ENCODE measurements at places on chromosomes 3 and 15.

- no peak for DNase-seq
Measured at GRCh38 chr3:43905157-43905556, 214.4 kb downstream of the ABHD5 start.

GRCh38 chr15:97168704-97169475 is 791.6 kb upstream of the ARRDC4 start:
- no peak for DNase-seq

- no peak for DNase-seq
Measured at GRCh38 chr3:46576879-46577278, 10.8 kb upstream of the LRRC2 start.

- no peak for DNase-seq
Measured at GRCh38 chr3:72153477-72154314, 368.7 kb upstream of the PROK2 start.

DNA sequence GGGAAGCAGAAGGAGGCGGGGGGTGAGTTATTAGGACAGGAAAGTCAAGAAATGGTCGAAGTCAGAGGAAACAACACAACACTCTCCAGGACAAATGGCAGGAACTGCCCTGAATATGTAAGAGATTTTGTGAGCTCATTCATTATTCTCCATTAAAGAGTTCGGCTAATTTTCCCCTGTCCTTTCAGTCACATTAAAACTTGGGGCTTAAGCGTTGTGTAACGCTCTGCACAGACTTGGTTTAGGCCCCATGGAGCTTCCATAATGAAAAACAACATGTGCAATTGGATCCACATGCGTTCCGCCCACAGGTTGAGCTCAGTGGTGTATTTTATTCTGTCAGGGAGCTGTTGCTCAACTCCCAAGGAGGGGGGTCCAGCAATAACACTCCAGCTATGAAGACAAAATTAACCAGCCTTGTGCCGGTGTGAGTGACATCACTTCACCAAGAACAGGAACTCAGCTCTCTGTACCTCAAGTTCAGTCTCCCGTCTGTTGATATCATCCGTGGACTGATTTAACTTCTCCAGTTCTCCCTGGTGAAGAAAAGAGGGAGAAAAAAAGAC is 2.3 kb downstream of the SH3BP5 start:
- DNase-seq: no peak

All from CD4-positive, alpha-beta T cell treated with Interleukin-12 subunit alpha and Interleukin-12 subunit beta, for 1 hour (primary cell).